ENCODE measurements at places on chromosomes 5 and 9. TPM values are rescaled to one million over a fixed set of nuclear protein-coding genes. Genes with fewer than 3 reads are reported as not detected.

Gene GKAP1
- 3.7 TPM for total RNA-seq

Gene NME5
- 2.0 TPM for total RNA-seq

Gene RASEF
- total RNA-seq: 24.0 TPM

DNA sequence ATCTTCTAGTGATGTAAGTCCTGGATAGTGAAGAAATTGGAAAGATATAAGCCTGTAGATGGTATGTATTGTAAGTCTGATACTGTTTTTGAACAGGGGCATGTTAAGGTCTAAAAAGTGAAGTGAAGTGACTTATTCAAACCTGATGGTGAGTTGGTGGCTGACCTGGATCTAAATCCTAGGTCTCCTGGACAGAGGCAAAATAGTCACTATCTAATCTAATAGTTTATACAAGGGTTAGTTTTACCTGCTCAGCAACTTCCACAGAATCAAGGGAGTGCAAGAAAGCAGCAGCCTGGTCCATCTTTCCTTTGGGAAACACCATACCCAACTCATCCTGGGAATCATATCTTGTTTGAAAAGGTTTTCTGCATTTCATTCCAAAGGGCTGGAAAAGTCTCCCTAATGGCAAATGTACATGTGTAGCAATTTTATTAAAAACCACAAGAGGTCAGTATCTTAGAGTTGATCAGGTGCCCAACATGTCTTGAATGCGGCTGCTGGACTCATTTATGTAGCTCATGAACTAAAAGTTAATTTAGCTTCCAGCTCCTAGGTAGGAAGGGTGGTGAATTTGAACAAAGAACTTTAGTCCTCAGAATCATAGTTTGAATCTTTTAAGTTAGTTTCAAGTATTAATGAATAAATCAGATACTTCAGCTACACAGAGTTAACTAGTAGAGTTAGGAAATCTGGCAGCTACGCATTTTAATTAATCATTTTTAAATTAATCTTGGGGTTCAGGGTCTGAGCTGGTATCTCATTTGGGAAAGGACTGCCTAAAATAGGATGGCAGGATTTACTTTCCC, 26.0 kb downstream of the SKP2 start:
- H3K27me3 ChIP-seq: no peaks in the 10 kb centered on the region
- H3K27ac ChIP-seq: no peak overlapping the region
- no peak overlapping the region for H3K4me3 ChIP-seq
- no peaks in the 10 kb centered on the region for H3K36me3 ChIP-seq

DNA sequence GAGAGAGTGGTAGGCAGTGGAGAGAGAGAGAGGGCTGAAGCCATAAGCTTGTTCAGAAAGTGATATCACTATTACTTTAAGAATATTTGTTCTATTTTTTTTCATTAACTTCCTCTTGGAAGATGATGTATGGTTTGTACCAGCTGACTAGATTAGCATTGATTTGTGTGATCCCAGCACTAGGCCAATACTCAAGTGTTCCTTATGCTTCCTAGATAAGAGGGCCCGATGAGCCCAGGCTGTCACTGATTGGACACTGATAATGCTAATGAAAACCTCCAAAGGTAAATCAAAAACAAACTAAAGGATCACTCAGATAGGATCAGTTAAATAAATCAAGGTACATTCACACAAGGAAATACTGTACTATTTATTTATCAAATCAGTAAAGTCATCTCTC, 52.7 kb upstream of the OTULINL start:
- no peaks in the 10 kb centered on the region for H3K36me3 ChIP-seq
- no peak for DNase-seq
- H3K4me3 ChIP-seq: no peak overlapping the region
- H3K4me1 ChIP-seq: no peaks in the 10 kb centered on the region
- H3K27ac ChIP-seq: no peak overlapping the region
- no peaks in the 10 kb centered on the region for H3K27me3 ChIP-seq

GRCh38 chr5:158382473-158382872, 523.5 kb upstream of the CLINT1 start:
- no peaks in the 10 kb centered on the region for H3K4me1 ChIP-seq
- no peak overlapping the region for H3K27ac ChIP-seq
- peak; percentile 6 for DNase-seq
- no peak overlapping the region for H3K4me3 ChIP-seq
- no peaks in the 10 kb centered on the region for H3K36me3 ChIP-seq
- no peaks in the 10 kb centered on the region for H3K27me3 ChIP-seq

- H3K4me1 ChIP-seq: no peaks in the 10 kb centered on the region
- no peaks in the 10 kb centered on the region for H3K27me3 ChIP-seq
- no peak overlapping the region for H3K27ac ChIP-seq
- DNase-seq: no peak
- no peak overlapping the region for H3K4me3 ChIP-seq
- no peaks in the 10 kb centered on the region for H3K36me3 ChIP-seq
These were observed 36.4 kb upstream of the CXCL14 start for GRCh38 chr5:135615171-135615570.

- H3K36me3 ChIP-seq: no peaks in the 10 kb centered on the region
- no peak overlapping the region for H3K27ac ChIP-seq
- DNase-seq: no peak
- no peaks in the 10 kb centered on the region for H3K27me3 ChIP-seq
These were observed 420.4 kb downstream of the CETN3 start for GRCh38 chr5:89988998-89989655.

GRCh38 chr5:6723122-6723815, 10.0 kb downstream of the TENT4A start:
- H3K36me3 ChIP-seq: no peaks in the 10 kb centered on the region
- H3K4me3 ChIP-seq: no peak overlapping the region
- DNase-seq: no peak
- H3K27ac ChIP-seq: no peak overlapping the region

Data from pancreas (tissue), 10 donors.